Stimulated activated CD8-positive, alpha-beta memory T cell treated with anti-CD3 and anti-CD28 coated beads, Interleukin-15, amount 100 ng/mL, for 48 hours (primary cell): ENCODE measurements at places on chromosomes 16 and 17.

DNA sequence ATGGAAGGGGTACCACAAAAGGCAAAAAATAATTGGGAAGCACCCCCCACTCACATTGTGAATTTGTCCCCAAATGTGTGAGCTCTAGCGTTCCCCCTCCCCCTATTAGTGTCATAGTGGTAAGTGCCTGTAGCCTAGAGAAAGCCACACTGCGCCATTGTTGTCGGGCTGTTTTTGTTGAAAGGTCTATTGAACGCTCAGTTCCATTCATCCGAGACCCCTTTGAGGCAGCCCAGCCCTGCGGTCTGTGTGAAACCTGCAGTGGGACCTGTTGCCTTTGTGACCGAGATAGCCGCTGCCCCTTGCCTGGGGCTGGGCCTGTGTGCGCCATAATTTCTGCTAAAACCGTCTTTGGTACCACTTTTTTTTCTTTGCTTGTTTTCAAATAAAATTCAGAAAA, 3.0 kb downstream of the JPT2 start:
- DNase-seq: no peak

DNA sequence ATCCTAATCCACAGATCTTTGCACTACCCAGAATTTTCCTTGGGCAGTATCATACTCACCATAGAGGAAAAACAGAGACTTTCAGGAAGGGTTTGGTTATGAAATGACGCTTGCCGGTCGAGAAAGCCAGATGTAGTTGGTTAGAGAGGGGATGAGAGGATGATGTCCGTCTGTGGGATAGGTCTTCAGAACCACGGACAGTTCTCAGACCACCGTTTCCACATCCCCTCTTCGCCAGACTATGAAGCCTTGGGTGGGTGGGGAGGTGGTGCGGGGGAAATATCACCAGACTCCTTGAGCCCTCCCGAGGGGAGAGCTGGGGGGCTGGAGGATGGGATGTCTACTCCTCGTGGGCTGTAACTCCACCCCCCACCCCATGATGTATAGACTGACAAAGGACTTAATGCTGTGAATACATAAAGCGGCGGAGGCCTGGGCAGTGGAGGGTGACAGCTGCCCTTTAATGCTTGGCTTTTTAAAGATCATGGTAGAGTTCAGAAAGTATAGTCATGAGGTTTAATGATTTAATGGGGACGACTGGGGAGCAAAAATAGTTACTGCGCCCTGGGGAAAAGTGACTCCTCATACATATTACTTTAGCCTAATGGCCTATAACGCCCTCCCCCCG, 96.6 kb downstream of the MRM1 start:
- no peak for DNase-seq

DNA sequence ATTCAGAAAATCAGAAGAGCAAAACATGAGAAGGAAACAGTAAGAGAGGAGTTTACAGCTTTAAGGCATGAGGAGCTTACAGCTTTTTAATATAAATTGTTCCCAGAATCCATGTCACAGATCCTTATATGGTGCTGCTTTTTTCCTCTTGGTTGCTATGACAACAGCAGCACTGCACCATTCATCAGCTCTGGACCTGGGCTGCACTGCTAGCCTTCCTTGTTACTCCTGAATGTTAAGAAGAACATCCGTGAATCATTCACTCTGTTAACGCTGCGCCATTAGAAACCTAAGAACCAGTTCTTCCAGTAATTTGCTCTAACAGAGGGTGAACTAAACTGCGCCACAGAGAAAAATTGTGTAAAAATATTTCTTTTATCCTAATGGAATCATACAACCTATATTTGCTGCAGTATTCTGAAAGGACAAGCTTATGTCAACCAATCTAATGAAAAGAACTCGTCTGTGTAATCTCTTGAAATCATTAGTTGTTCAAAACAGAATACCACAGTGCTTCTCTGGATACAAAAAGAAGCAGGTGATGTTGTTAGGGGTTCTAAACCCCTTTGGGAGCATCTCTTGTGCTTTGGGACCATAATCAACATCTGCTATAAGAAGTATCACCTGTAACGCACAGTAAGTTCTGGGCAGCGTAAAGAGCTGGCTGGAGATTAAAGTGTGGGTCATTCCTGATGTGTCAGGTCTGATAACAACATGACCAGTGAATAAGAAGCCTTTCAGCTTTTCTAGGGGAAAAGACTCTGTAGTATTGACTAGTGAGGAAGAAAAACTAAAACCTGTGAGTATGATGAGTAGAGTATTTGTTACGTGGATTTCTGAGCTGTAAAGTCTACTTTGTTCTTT, 151.2 kb downstream of the TANC2 start:
- no peak for DNase-seq

DNA sequence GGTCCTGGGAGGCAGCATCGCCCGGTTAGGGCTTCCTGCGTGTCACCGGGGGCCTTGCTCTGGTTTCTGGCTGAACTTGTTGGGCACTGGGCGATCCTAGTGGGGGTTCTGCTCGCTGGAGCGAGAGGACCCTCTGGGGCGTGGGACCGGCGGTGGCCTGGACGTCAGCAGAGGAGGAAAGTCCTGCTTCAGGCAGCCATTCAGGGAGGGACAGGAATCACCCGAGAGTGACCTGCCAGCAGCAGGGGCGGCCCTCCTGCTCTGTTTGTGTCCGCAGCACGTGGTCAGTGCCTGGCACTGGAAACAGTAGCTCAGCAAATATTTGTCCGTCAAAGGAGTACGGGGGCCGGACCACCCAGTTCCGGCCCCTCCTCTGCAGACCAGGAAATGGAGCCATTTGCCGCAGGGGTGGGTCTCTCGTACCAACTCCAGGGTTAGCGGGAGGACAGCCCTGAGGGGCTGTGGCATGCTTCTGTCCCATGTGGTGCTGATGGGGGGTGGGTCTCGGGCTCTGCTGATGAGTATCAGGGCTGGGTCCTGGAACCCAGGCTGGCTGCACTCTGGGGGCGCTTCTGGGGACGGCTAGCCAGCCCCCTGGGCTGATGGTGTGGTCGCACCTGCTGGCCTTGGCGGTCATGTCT, 48.3 kb downstream of the BAIAP2 start:
- DNase-seq: no peak

DNA sequence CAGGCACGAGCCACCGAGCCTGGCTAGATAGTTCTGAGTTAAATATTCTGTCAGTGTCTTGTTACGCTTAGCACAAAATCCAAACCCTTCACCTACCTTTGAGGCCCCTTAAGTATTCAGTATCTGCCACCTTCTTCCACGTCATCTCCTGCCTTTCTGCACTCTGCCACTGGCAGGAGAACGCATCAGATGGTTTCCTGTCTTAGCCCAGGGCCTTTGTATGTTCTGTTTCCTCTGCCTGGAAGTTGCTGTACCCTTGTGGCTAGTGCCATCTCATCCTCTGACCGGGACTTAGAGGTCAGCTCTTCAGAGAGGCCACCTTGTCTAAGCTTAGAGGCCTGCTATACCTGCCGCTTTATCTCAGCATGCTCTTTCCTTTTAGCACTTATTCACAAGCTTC, 67.5 kb upstream of the LGALS9 start:
- no peak for DNase-seq

DNA sequence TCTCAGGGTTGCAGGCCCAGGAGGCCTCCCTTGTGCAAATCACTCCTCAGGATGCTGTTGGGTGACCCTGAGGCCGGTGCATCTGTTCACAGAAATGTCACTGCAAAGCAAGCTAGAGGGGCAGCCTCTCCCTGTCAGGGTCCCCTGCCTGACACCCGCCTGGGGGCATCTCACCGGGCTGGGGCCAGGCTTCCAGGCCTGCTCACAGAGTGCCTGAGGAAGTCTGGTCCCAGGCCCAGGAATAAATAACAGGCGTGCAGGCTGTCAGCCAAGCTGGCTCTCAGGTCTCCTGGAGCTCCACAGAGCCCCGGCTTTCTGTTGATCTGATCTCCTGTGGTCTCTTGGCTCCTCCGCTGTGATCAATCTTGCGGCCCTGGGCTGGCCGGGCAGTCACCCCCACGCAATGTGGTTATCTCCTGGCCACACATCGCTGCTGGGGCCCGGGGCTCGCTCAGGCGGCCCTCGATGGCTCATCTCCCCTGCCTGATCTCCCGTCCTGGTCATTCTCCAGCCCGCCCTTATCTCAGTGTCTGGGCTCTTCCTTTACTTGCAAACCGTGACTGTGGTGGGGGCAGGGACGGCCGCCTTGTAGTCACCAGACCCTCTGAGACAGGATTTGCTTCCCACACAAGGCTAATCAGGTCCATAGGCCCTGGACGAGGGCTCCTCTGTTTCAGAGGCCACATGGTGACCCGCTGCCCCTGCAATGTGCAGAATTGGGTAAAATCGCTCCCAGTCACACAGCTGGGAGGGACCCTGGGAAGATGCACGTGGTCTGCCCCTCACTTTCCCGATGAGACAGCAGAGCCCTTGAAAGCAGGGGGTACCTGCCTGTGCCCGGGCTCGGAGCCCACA, 231.2 kb upstream of the GSE1 start:
- DNase-seq: no peak

GRCh38 chr16:52991572-52991971, 61.1 kb downstream of the CHD9NB start:
- no peak for DNase-seq

GRCh38 chr17:4483012-4483840, 15.5 kb upstream of the SPNS2 start:
- DNase-seq: no peak

GRCh38 chr17:81428948-81429774, 33.9 kb downstream of the BAHCC1 start:
- no peak for DNase-seq

DNA sequence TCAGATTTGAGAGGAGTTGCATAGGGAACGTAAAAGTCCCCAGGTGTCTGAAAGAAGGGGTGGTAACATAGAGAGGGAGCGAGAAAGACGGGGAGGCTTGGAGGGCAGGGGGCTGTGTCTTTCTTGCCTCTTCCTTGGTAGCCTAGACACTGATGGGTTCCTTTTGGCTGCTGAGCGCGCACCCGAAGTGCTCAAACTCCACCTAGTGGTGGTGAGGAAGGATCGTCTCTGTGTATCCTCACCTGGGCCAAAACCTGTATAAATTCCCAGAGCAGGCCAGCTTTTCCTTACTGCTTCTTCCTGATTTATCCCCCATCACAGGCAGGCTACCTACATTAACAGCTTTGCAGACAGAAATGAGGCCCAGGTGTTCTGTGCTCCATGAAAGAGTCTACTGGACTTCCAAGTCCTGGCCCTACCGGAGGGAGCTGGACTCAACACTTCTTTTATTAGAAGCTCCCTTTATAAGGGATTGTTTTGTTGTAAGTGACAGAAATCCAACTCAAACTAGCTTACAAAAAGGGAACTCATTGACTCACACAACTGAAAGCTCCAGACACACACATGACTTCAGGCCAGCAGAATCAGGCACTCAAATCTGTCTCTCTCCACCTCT, 5.5 kb upstream of the SLC25A35 start:
- peak; percentile 25 for DNase-seq

- no peak for DNase-seq
Observed at GRCh38 chr17:34201767-34202166, 53.3 kb upstream of the CCL2 start.

- DNase-seq: no peak
Observed at GRCh38 chr17:7820231-7820630, 13.8 kb upstream of the KDM6B start.

DNA sequence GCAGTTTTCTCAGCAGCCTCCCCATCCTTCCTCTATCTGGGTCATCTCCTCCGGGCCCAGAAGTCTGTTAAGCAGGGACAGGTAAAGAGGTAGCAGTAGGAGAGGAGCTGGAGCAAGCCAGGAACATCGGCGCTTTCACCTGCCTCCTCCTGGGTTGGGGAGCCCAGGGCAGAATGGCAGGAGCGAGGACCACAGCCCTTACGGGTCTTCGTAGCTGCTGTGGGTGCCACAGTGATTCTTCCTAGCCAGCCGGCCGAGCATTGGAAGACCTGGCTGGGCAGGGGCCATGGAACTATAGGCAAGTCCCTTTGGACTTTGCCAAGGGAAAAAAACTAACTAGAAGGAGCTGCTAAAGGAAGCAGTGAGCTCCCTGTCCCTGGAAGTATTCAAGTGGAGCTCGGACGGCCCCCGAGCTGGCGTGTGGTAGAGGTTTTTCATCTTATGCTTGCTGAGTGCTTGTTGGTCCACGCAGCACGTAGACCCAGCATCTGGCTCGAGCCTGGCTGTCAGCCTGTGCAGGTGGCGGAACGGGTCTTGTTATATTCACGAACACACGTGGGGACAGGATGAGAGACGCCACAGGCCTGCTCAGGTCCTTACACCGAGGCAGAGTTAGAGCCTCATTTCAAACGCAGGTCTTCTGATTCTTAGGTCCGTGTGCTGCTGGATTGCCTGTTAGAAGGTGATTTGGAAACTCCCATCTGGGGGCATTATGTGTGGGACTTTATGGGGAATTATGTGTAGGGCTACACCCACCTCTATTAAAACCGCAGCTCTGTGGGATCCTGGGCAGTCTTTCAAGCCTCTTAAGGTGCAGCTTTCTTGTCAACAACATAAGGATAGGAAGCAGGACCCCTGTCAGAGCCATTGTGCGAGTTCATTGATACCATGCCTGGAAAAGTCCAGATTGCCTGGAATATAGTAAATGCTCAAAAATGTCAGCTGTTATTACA, 54.8 kb downstream of the OR1D5 start:
- DNase-seq: no peak

DNA sequence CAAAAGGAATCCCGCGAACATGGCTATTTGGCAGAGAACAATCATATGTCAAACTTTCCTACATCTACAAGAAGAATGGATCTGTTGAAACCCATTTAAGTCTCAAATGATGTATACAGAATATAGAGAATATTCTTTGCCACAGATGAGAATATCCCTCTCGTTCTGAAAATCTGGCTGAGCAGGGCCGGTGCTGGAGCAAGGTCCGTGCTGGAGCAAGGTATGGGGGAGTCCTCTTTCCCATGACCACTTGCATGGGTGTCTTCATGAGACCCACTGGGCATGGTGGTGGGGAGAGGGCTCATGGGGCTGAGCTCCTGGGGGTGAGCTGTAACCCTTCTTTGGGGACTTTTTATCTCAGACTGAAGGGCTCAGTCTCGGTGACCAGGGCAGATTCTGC, 440.9 kb downstream of the SOX9 start:
- no peak for DNase-seq

DNA sequence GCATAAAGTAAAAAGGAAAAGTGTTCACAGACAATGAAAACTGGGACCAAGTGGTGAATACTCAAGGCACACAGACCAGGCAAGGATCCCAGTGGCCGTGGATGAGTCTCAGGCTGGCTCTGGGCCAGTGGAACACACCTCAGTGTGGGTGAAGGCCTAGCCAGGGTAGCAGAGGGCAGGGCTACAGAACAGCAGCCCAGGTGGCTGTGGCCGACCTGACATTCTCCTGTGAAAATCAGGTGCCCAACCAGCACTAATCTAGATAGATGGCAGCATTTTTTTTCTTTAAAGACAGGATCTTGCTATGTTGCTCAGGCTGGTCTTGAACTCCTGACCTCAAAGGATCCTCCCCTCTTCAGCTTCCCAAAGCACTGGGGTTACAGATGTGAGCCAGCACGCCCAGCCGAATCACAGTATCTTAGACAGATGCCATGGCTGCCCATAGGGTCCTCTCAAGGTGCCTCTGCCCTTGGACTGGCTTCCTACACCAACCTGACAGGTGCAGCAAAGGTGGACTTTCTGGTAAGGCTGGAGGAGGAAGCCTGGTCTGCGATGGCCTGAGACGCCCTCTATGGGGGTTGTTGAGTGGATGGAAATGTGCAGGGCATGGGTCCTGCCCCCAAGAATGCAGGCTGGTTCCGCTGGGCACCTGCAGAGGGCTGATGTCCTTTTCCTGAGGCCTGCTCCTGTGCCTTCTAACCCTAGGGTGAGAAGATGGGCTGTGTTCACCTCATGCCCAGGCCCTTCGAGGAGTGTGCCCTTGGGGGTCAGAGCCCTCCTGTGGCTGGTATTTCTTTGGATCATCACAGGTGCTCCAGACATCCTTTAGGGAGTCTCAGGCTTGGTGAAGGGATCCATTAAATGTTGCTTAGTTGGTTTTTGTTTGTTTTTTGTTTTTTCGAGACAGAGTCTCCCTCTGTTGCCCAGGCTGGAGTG, 3.8 kb upstream of the P4HB start:
- no peak for DNase-seq
